ENCODE measurements at places on chromosomes 5 and 9.

DNA sequence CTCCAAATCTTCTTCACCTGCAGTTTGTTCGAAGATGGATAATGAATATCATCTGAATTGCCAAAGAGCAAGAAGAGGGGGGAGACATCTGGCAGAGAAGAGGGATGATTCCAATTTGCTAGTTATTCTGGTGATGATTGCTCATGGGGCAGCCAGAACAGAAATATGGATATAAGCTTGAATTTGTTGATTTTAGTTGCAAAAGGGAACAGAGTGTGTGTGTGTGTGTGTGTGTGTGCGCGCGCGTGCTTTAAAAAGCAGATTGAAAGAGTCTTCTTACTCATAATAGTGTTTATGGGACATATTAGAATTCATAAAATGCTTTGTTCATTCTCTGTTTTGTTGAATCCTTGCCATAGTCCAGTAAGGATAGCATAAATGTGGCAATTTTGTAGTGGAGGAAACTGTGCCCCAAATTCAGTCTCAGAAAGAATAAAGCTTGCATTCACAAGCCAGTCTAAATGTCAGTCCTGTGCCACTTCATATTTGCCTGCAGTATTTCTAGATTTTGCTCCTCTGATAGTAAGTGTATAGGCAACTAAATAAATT lies 436.3 kb upstream of the KLF4 start:
- DNase-seq: no peak

GRCh38 chr5:170407062-170407461 lies 17.9 kb upstream of the KCNMB1 start:
- DNase-seq: no peak

DNA sequence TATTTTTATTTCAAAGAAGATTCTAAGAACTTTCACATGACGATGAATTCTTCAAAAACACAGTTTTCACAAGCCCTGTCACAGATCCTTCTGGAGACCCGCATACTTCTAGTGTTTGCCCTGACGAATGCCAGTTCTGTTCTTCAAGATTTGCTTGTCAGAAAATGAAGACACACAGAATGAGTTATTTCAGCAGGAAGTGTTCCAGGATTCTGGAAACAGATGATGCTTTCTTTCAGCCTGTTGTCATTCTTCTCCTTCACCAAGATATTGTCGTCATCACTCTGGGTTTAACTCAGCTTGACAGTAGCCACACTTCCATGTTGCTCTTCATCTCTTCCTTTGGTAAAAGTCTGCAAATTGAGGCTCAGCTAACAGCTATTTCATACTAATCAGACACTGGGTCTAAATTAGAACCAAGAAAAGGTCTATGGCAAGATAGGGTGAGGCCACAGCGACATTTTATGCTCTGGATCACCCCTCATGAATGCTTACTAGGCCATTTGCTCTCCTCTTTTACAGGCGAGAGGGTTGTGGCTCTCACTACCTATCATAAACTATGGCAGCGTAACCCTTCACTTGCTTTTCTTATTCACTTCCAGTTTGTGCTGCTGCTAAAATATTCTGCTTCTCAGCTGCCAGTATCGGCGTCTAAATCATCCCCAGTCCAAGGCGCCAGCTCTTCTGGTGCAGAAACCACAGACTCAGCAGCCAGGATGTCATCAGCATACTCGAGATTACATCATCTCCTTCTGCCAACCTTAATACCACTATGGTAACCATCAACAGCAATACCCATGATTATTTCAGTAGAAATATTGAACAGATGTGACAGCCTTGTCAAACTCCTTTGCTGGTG lies 159.6 kb upstream of the TBCA start:
- DNase-seq: no peak

DNA sequence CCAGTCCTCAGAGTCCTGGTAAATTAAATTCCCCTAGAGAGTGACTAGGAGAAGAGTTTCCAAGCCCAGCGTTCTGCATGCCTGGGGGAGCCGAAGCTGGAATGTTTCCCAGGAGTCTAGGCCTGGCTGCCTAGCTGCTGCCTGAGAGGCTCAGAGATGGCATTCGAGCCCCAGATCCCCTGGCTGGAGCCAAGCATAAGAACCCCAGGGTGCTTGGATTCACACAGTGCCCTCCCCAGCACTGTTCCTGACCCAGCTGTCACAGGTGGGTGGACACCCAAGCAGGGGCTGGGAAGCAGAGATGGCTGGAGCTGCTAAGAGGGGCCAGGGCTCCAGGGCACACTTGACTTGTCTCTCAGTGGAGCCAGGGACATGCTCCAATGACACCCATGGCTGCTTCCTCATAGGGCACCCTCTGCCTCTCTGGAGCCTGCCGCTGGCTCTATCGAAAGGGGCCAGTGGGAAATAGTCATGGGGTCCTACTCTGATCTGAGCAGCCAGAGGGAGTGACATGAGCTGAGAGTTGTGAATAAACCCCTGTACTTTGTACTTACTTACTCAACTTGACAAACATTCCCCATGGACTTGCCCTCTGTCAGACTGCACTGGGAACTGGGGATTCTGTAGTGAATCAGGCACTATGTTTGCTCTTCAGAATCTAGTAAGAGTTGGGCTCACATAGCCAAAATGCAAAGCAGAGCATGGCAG lies 62.6 kb upstream of the XPA start:
- no peak for DNase-seq

GRCh38 chr9:97067490-97067889 lies 28.5 kb upstream of the CTSV start:
- DNase-seq: no peak

DNA sequence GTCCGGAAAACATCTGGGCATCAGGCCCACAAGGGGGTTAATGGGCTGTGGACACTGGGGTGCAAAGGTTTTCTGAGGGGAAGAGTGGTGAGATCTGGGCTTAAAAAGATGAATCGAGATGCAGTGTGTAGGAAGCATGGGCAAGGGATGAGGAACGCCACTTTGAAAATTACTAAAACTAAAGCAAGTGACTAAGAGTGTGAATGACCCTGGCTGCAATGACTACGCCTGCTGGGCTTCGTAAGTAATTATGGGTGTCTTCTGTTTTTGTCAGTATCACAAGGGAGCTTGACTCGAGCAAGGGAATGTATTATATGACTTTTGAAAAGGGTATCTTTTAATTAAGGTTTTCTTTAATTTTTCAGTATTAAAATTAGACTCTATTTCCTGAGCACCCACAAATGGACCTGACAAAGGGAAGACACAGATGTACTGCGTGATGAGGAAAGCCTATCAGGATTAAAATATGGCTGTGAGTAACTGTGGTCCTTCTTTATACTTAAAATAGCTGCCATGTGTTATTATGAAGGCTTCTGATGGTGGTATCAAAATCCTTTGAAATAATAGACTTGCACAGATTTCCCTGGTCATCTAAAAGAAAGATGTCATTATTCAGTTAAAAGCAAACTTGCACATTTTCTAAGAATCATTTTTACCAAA lies 4.2 kb downstream of the CTXN3 start:
- no peak for DNase-seq

DNA sequence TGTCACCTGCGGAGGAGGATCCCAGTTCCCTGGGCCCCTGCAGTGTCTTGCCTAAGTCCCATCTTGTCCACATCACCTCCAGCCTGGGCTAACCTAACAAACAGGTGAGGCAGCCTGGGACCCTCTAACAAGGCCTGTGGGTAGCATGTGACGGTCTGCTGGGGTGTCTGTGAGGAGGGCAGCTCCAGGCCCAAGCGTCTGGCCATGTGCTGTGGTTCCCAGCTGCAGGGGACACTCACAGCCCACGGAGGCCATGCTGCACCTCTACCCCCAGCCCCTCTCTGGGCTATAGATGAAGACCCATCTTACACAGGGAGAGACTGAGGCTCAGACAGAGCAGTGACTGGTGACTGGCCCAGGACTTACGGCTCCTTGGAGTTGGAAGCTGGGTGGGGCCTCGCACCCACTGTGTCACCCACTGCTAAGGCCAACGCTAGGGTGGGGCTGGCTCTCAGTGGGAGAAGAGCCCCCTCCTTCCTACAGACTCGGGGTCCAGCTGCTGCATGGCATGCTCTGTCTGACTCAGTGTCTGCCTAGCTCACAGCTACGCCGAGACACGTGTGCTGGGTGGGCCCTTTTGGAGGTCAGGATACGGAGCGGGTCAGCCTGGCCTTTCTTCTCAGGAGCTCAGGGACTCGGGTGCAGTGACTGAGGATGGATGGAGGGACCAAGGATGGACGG lies 40.8 kb upstream of the RNF130 start:
- DNase-seq: no peak

GRCh38 chr9:21331676-21332402 lies 3.4 kb downstream of the KLHL9 start:
- DNase-seq: no peak

DNA sequence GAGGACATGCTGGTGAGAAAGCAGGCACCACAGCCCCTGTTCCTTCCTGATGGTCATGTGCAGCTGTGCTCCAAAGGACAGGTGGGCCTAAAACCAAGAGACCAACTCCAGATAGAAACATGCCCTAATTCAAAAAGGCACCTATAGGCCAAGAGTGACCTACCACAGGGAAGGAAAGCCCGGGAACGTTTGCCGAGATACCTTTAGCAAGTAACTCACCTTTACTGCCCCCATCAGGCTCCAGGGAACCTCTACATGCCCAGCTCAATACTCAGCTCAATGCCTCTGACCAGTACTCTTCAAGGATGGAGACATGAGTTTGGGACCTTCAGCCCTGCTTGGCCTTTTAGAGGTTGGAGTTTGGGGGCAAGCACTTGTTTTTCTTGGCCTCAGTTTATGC lies 172.8 kb upstream of the FSTL4 start:
- no peak for DNase-seq

GRCh38 chr5:74167930-74168315 lies 472.6 kb downstream of the ENC1 start:
- DNase-seq: no peak
